ENCODE measurements at places on chromosomes 2 and 18. TPM values are rescaled to one million over a fixed set of nuclear protein-coding genes. Genes with fewer than 3 reads are reported as not detected.

ANKRD30BL gene
- 1.4 TPM for total RNA-seq

HMSD gene
- 0.20 TPM for total RNA-seq

SP140L gene
- 3.8 TPM for total RNA-seq

IL36B gene
- total RNA-seq, result 0.20 TPM

PDCD1 gene
- total RNA-seq, result 0.10 TPM

AQP12B gene
- not detected for total RNA-seq

DCC gene
- total RNA-seq, result 2.0 TPM

CLEC4F gene
- 0.10 TPM for total RNA-seq

PLCL1 gene
- total RNA-seq, result 10.9 TPM

STPG4 gene
- total RNA-seq, result not detected

CYBRD1 gene
- total RNA-seq, result 184 TPM

ASB18 gene
- total RNA-seq, result 0.79 TPM

SLC38A11 gene
- total RNA-seq, result 0.69 TPM

AOX1 gene
- 2.6 TPM for total RNA-seq

Measured in skin of body (tissue), 3 donors.